ENCODE measurements at places on chromosomes 13 and 19. TPM values are rescaled to one million over a fixed set of nuclear protein-coding genes. Genes with fewer than 3 reads are reported as not detected.

DNA sequence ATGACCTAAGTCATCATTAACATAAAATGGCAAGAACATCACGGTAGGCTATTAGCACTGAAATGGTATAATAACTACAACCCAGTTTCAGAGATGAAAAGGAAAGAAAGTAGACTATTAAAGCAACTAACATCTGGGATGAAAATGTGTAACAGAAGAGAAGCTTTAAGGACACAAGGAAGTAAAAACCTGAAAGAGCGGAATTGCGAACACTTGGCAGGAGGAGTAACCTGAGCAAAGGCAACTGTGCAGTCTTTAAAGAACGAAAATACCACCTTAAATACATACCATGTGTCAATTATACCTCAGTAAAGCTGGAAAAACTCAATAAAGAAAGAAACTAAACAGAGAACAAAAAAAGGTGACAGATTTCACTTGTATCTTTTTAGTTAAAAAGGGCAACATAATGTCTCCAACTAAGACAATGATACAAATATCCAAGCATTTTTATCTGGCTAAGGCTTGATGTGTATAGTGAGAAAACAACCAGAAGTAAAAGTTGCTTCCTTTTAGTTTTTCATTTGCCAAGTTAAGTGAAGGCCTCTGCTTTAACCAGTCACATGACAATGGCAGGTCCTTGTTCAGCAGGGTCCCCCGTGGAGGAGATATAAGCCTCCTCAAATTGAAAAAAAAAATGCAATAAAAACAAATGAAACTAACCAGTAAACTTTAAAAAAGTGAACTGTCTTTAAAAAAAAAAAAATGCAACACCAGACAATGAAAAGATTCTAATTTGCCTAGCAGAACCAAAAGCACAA lies 11.6 kb downstream of the USP12 start:
- no peak for DNase-seq

The MAMSTR gene
- 1.4 TPM for total RNA-seq

DNA sequence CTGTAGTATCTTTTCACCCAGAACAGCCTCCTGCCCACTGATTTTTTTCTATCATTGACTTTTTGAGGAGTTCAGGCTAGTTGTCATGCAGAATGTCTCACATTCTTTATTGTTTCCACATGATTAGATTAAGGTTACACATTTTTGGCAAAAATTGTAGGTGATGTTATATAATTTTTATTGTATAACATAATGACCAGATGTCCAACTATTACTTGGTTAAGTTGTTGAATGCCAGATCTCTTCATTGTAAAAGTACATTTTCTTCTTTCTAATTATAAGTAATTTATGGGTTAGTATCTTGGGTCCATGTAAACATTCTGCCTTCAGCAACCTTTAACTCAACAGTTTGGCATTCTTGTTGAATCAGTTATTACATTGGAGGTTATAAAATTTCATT lies 138.4 kb downstream of the POSTN start:
- DNase-seq = no peak

GRCh38 chr13:22866221-22866620 lies 314.6 kb upstream of the SGCG start:
- no peak for DNase-seq

- peak; percentile 60 for DNase-seq
These were observed 680 bp downstream of the LIG4 start for GRCh38 chr13:108214441-108215271.

DNA sequence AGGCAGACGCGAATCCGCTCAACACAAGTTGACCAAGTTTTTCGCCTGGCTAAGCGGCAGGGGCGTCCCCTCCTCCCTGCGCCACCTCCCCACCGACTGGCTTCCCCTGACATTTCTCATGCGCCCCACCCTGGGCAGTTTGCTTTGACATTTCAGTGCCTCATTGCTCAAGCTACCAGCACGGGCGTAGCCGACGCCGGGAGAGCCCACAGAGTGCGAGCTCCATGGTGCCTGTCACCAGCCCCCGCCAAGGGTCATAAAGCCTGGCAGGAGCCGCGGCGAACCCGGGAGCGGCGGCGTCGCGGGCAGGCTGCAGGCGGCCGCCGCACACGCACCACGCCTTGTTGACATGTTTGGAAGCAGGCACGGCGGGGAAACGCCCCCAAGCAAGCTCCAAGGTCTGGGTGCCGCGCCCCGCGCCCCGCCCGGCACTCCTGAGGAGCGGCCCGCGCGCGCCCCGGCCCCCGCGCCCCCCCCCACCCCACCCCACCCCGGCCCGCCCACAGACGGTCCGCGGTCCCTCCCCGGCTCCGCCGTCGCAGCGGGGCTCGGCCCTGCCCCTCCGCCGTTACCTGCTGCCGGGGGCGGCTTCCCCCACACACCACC lies 601 bp downstream of the FBXL3 start:
- peak; percentile 92 for DNase-seq

The LGALS14 gene
- not detected for total RNA-seq

The PPM1N gene
- total RNA-seq = 6.3 TPM

GRCh38 chr19:39390451-39390750 lies 505 bp downstream of the PAF1 start:
- no peak for DNase-seq

- DNase-seq = no peak
These were observed 120.0 kb downstream of the CYSLTR2 start for GRCh38 chr13:48773531-48774275.

- DNase-seq = no peak
These were observed 72.9 kb downstream of the SHISA2 start for GRCh38 chr13:25978961-25979360.

The PCDH9 gene
- total RNA-seq = 0.64 TPM

GRCh38 chr19:28242317-28242927 lies 970.5 kb downstream of the UQCRFS1 start:
- DNase-seq = no peak

- no peak for DNase-seq
These were observed 502 bp downstream of the VRK3 start for GRCh38 chr19:50024719-50025021.

- DNase-seq = no peak
These were observed 41.7 kb downstream of the RXFP2 start for GRCh38 chr13:31781064-31781463.

GRCh38 chr13:33441015-33441414 lies 155.5 kb upstream of the STARD13 start:
- DNase-seq = no peak

DNA sequence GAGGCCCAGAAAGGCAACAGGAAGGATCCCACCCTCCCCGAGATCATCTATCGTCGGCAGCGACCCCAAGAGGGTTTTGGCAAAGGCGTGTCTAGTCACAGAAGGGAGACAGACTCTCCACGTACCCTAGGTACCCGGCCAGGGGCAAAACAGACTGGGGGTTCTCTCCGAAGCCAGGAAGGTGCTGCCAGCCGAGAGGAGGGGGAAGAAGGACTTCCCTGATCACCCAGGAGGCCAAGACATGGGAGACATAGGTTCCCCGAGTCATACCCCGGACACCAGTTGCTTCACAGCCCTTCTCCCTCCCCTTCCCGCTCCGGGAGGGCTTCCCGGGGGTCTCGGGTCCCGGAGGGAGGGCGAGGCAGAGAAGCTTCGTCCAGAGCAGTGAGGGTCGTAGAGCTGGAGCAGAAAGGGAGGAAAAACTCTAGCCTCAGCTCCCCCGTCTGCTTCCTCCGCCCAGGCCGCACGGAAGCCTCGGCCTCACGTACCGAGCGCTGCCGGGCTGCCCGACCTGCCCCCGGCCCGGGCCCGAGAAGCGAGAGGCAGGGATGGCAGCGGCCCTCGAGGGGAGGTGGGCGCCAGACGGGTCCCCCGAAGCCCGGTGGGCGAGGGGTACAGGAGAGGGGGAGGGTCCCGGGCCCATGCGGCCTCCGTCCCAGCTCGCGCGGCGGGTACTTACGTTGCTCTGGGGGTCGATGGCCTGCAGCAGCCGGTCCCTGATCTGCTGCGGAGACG lies 644 bp downstream of the MED26 start:
- no peak for DNase-seq

GRCh38 chr19:5122121-5122400 lies 153.1 kb downstream of the KDM4B start:
- DNase-seq = no peak

The TNFSF11 gene
- not detected for total RNA-seq

DNA sequence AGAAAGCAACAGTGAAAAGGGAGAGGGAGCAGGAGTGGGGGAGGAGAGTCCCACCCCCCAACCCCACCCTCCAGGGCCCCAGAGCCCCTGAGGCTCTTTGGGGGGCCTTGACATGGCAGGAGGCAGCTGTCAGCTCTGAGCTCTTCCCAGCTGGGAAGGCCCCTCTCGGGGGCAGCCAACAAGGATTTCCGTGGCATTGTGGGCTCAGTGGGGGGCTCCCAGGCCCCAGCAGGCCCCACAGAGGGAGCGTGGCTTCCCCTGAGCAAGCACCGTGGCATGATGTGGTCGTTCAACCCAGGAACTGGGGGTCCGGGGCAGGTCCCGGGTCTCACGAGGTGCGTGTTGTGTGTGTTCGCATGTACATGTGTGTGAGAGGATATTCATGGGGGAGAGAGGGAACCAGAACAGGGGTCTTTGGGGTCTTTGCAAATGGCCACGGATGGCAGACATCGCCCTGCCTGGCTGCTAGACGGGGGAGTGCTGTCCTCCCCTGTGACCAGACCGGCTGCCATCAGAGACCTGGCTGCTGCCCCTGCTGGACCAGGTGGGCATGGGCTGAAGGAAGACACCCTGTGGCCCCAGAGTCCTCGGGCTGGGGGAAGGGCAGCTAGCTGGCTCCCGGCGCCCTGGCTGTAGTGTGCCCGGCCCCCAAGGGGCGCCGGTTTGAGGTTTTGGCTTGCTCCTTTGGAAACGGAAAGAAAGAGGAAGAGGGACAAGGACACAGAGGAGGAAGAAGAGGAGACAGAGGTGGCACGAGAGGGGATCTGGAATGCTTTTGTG lies 3.7 kb upstream of the AKAP8L start:
- DNase-seq = no peak

The GRK1 gene
- not detected for total RNA-seq
